ENCODE measurements at places on chromosomes 5 and 9.

- DNase-seq, result no peak
Observed at GRCh38 chr5:60993875-60994571, 49.0 kb downstream of the NDUFAF2 start.

DNA sequence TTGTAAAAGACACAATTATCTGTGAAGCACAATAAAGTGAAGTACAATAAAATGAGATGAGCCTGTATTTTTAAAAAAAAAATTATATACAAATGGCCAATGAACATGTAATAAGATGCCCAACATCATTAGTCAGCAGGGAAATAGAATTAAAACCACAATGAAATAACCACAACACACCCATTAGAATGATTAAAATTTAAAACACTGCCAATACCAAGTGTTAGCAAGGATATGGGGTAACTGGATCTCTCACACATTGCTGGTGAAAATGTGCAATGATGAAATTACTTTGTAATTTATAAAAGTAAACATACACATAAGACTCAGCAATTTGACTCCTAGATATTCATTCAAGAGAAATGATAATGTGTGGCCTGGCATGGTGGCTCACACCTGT lies 62.8 kb downstream of the SHOC1 start:
- DNase-seq, result no peak

- DNase-seq, result no peak
Observed at GRCh38 chr9:17219261-17219660, 84.4 kb downstream of the CNTLN start.

DNA sequence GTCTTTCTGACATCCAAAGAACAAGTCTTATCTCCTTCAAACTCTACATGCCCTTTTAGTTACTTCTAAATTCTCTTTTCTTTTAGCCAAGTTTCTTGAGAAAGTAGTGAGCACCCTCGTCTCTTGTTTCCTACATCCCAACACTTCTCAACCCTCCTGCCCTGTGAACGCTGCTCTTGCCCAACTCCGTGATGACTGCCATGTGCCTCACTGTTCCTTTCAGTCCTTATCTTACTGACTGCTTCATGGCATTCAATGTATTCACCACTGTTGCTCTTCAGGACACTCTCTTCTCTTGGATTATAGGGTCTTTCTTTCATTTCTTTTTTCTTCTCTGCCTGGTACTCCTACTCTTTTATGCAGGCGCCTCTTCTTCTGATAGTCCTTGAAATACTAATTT lies 14.8 kb downstream of the C9 start:
- DNase-seq, result no peak

DNA sequence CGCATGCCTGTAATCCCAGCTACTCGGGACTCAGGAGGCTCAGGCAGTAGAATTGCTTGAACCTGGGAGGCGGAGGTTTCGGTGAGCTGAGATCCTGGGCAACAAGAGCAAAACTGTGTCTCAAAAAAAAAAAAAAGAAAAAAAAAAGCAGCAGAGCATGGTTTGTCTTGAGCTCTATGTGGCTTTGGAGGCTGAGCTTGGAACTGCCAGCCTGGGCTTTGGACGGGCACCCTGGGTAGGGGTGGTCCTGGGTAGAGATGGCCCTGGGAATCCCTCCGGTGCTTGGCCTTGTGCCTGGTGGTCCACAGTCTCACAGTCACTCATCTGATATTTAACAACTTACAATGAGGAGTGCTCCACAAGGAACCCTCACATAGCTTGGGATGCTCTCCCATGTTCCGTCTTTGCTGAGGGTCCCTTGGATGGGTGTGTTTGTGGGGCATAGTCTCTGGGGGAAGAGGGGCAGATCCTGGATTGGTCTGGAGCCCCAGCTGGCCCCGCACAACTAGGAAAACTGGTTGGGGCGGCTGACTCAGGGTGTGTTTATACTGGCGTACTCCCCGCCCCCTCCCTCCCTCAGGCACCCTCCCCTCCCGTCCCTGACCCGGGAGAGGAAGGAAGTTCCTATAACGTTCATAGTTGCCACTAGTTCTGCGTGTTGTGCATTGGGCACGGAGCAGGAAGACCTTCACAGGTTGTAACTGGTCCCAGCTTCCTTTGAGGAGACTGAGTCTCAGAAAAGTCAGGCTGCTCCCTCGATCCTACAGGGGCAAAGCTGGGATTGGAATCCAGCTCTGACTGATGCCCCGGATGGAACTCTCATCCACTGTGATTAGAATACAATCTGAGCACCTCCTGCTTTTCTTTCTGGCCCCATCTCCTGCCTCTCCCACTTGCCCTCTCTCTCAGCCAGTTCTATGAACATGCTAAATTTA lies 11.2 kb downstream of the IER5L start:
- no peak for DNase-seq

- DNase-seq, result no peak
Observed at GRCh38 chr5:1510631-1511030, 13.1 kb downstream of the LPCAT1 start.

- no peak for DNase-seq
Observed at GRCh38 chr9:105114318-105114717, 130.1 kb upstream of the SLC44A1 start.

DNA sequence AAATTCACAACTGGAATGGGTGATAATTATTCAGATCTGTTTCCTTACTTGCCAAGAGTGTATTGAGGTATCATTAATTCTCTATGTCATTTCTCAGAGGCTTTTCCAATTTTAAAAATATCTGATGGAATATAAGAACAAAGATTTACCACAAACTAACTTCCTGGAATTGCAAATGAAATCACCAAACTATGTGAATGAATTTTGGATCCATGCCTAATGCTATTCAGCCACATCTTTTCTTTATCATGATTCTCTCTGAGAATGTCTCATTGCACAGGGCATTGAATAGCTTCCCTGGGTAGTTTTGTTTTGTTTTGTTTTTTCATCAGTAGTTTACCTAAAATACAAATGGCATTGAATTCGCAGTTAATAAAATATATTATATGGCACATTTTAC lies 146.9 kb upstream of the FBN2 start:
- no peak for DNase-seq

DNA sequence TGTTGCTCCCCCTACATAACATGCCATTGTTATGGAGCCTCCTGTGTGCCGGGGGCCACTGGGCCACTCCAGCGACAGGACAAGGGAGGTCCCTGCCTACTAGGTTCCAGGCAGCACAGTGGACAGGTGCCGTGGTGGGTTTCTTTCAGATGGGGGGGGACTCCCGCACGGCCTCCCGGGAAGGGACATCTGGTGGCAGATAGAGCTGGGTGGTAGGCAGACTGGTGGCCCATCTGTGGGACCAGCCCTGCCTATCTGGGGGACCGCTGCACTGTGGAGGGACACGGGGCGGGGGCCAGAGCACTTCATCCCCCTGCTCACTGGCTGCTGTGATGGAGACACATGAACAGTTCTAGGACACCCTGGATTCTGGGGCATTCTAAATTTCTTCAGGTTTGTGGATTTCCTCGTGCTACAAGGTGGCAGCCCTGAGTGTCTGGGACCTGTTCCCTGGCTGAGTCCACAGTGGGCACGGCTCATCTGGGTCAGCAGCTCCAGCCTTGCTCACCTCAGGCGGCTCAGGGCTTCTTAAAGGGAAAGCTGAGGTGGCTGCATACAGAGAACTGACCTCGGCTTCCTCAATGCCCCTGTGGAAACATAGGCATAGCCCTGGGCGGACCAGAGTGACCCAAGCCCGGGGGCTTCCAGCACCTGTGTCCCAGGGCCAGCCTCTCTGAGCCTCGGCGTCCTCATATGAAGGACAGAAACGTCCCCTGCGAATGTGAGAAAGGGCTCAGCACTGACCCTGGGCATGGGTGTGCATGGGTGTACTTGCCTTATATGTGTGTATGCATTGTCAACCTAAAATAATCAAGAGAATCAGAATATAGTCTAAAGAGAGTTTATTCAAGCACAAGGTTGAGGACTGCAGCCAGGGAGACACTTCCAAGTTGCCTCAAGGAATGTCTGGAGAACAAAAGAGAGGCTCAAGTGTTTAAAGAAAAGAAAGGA lies 22.5 kb downstream of the FGD3 start:
- no peak for DNase-seq

DNA sequence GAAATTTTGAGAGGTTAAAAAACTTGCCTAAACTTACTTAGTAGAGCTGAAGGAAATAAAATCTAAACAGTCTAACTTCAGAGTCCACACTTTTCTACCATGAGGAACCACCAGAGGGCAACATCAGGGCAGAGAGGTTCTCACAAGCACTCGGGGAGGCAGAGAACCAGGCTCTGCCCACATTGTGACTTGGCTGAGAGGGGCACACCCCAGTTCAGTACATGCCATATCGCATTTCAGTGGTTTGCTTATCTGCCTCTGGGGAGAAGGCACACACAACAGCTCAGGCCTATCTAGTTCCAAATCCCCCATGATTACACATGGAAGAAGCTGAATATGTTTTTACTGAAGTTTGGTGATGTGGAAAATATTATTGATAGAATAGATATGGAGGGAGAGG lies 49.2 kb downstream of the EQTN start:
- DNase-seq, result no peak

DNA sequence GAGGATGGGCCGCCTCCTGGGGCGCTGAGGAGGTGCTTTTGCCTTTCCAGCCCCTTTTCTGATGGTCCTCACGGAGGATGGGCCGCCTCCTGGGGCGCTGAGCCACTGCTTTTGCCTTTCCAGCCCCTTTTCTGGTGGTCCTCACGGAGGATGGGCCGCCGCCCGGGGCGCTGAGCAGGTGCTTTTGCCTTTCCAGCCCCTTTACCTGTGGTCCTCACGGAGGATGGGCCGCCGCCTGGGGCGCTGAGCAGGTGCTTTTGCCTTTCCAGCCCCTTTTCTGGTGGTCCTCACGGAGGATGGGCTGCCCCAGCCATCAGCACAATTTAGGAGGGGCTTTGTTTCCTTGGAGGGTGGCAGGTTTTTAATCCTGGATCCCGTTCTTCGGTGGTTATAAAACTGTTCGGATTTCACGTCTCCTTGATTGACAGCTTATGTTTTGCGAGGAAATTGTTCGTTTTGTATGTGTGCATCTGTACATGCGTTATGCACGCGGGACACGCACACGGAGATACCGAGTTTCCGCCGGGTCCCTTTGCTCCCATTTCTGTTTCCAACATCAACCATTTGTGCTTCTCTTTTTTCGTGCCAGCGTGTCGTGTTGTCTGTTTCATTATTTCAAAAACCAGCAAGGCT lies 34.7 kb upstream of the SLC9A3 start:
- no peak for DNase-seq

GRCh38 chr9:37540634-37541033 lies 35.5 kb downstream of the FBXO10 start:
- DNase-seq, result no peak

- no peak for DNase-seq
Observed at GRCh38 chr9:13873203-13873602, 440.7 kb downstream of the NFIB start.

- DNase-seq, result no peak
Observed at GRCh38 chr9:10566848-10567247, 46.0 kb downstream of the PTPRD start.

DNA sequence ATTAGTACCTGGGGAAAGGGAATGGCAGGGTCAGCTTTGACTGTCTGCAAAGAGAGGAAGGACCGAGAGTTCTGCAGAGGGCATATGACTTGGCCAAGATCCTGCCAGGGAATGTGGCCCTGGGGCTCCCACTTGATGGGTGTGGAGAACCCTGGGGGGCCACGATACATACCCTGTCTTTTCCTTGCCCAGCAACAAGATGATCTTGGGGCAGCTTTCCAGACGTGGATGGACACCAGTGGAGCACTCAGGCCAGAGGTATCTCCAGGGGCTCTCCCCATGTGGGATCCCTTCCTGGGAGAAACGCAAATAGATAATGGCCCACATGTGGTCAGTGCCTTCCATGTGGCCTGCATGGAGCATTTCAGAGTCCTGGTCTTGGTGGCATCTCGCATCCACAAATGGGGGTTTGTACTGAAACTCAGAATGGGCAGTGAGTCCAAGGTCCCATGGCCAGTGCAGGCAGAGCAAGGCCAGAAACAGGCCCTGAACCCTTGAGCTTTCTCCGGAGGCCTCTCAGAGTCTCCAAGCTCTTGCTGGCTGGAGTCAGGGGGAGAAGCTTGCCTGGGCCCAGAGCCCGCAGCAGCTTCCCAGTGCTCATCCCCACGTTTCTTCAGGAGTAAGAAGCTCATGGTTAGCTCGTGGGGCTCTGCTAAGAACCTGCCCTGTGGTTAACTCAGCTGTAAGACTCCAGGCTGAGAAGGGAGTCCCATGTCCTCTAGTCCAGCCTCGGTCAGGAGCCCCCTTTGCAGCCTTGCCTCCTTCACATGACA lies 18.3 kb upstream of the ORM1 start:
- no peak for DNase-seq

DNA sequence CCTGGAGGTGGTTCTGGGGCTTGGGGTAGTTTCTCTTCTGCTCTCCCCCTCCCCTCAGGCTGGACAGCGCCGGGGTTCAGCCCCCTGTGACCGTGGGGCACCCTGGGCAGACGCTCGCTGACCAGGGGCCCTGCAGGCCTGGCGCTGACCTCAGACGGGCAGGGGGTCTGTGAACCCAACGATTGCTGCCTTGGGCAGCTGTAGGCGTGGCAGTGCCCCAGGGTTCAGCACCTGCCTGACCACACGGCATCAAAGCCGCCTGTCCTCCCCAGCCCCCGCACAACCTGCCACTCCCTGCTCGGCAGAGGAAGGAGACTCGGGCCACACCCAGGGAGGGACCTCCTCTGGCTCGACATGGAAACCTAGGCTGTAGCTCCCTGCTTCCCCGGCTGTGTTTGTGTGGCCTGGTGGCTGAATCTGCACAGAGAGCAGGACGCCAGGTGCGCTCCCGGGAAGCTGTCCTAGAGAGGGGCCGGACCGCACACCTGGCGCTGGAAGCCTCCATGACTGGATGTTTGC lies 12.2 kb downstream of the LCN12 start:
- no peak for DNase-seq

- no peak for DNase-seq
Observed at GRCh38 chr5:108214857-108215256, 167.0 kb downstream of the FBXL17 start.

DNA sequence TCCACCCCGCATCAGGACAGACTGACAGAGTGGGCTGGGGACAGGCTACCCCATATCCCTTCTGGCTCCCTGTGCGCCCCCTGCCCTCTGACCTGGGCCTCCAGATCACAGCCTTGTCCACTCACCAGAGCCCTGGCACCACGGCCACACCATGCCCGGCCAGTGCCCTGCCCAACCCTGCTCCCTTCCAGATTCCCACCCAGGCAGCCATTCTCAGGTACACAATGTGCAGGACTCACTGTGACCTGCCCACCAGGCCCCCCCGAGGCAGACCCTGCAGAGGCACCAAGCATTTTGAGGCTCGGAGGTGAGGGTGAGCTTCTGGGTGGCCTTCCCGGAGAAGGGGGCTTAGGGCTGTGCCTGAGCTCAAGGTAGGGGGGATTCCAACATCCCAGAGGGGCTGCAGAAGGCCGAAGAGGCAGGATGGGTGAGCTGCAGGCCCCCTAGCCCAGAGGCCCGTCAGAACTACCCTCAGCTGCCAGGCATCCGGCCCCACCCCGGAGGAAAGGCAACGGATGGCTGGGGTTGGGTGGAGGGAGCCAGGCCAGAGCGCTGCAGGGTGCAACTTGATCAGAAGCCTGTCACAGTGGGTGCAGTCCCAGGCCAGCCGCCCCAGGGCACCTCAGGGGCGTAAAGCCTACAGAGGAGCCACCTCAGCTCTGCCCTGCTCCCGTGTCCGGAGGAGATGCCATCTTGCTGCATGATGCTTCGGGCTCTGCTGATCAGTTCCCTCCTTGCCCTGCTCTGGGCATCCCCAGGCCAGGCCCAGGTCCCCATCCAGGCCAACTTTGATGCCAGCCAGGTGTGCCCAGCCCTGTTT lies at the start of gene LCNL1:
Gene LCNL1 (plus strand): TSS at position 762 of the 820 bp plus-strand sequence. CDS start 594 bp downstream, outside the sequence.
- no peak for DNase-seq

GRCh38 chr5:122779451-122779850 lies 4.6 kb downstream of the SNX2 start:
- no peak for DNase-seq
